ENCODE measurements at places on chromosomes 4 and X.
A peak's percentile ranks its signal among the peaks of the same experiment; 100 is the strongest.

DNA sequence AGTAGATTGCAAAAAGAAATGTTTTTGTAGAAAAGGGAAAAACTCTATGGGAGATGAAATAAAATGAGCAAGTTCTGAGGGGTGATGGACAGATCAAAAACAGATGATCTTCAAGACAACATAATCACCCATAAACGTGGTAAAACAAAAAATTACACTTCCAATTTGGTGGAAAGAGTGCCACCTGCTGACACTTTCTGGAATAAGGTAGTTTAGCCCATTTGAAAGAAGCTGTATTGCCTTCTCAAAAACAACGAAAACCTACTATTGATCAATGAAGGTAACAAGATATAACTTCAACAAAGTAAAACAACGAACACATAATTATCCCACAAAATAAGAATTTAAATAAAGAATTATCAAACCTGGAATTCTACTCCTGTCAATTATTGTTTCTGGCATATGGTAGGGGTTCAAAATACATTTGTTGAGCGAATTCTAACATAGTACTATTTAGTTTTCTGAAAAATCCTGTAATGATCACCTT, 2.5 kb downstream of the COQ2 start:
- peak; percentile 85 for DNase-seq

GRCh38 chrX:154805696-154806091, 409 bp upstream of the MPP1 start:
- DNase-seq = no peak

GRCh38 chr4:76307660-76308014, 1.1 kb downstream of the STBD1 start:
- no peak for DNase-seq

GRCh38 chr4:118265312-118266144, 87.3 kb downstream of the PRSS12 start:
- no peak for DNase-seq

- no peak for DNase-seq
Measured at GRCh38 chr4:1839282-1839681, 16.7 kb downstream of the LETM1 start.

DNA sequence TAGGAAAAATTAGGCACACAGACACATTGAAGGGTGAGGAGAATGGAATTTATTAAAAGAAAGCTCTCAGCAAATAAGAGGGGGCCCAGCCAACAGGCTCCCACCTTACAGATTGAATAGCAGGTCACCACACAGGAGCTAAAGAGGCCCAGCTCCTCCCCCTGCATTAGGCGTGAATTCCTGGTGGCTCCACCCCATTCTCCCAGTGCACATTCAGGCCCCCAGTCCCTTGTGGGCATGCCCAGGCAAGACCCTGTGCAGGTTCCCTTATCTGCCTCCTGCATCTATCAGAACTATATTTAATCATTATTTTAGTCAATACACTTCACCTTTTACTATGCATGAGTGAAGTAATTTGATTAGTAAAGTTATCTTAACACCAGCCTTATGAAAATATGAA, 856.3 kb upstream of the NDST4 start:
- DNase-seq = no peak

GRCh38 chr4:87985097-87985886, 9.8 kb downstream of the SPP1 start:
- peak; percentile 71 for DNase-seq

GRCh38 chr4:71616168-71616811, 167.6 kb downstream of the GC start:
- DNase-seq = no peak

DNA sequence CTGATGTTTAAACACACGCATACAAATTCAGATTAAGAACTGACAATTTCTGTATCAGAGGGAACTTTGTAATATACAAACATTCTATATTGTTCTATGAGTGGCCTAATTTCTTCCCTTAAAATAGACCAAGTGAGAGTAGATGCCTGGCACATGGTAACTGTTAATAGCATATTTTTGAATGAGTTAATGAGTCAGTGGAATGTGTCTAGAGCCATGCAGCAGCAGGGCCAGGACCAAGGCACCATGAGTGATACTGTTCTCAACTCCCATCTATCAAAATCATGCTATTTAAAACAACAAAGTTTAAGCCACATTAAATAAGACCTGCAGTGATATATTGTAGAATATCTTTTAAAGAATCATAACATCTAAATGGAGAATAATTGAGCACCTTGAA, 98.3 kb downstream of the ARHGAP24 start:
- DNase-seq = no peak
